ENCODE measurements at places on chromosomes 4 and X.

GRCh38 chrX:110786486-110786885, 9.1 kb downstream of the CHRDL1 start:
- DNase-seq, result no peak

DNA sequence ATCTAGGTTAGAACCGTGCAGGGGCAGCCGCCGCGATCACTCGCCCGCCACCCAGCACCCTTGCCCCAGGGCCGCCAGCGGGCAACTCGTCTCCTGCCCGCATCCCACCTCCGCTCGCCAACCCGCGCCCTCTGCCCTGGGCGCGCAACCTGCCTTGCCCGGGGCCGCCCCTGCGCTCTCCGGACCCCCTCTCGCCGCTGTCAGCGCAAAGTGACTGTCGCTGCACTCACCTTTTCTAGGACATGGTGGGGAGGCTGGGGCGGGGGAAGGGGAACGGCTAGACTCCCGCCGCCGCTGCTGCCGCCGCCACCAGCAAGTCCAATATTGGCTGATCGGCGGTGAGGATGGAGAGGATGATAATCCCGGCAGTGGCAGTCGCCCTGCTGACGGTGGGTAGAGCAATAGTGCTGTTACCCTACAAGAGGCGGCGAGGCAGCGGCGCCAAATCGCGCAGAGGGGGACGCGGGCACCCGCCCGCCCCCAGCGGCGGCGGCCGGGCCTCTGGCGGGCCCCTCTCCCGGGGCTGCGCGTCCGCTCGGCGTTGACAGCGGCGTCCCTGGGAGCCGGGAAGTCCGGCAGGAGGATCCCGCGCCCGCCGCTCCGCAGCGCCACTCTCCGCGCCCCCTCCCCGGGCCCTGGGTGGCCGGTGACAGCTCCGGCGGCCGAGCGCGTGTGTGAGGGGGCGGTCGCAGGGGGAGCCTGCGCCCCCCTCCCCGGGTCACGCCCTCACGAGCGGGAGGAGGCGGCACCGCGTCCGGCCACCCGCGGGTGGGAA, 2.3 kb upstream of the NR3C2 start:
- peak; percentile 23 for DNase-seq

DNA sequence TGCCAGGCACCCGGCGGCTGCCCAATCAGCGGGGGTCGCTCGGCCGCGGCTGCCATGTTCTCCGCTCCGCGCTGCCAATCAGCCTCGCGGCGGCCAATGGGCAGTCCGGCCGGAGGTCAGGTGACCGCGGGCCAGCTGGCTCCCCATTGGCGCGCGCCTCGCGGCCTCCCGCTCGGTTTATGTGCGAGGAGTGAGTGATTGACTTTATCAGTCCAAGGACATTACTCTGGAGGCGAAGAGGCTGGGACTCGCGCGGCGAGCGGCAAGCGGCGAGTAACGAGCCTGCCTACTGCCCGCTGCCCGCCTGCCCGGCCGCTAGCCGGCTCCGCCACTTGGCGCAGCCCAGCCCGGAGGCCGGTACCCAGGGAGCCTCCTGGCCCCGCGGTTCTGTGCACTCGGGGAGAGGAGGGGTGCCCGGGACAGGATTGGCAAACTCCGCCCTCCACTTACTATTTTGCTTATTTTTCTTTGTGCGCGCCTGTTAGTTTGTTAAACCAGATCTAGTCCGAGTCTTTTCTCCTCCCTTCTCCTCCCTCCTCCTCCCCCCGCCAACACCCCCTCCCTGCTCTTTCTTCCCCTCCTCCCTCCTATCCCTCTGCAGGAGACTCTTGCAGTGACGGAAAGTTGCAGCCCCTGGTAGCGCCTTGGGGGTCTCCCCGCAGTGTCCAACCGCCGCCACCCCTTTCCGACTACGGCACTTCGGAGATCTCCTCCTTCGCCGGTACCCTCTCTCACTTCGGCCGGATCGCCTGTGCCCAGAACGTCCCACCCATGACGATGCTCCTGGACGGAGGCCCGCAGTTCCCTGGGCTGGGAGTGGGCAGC, at the start of gene ZIC3:
TSS of gene ZIC3 (plus strand) at position 207 of the 825 bp plus-strand sequence. CDS start at position 772, 565 bp downstream.
- no peak for DNase-seq

- no peak for DNase-seq
Measured at GRCh38 chr4:22237846-22238494, 277.9 kb downstream of the ADGRA3 start.

GRCh38 chr4:87092389-87093141, 127.9 kb downstream of the KLHL8 start:
- no peak for DNase-seq

- no peak for DNase-seq
Measured at GRCh38 chr4:140092094-140092851, 61.7 kb downstream of the MAML3 start.

DNA sequence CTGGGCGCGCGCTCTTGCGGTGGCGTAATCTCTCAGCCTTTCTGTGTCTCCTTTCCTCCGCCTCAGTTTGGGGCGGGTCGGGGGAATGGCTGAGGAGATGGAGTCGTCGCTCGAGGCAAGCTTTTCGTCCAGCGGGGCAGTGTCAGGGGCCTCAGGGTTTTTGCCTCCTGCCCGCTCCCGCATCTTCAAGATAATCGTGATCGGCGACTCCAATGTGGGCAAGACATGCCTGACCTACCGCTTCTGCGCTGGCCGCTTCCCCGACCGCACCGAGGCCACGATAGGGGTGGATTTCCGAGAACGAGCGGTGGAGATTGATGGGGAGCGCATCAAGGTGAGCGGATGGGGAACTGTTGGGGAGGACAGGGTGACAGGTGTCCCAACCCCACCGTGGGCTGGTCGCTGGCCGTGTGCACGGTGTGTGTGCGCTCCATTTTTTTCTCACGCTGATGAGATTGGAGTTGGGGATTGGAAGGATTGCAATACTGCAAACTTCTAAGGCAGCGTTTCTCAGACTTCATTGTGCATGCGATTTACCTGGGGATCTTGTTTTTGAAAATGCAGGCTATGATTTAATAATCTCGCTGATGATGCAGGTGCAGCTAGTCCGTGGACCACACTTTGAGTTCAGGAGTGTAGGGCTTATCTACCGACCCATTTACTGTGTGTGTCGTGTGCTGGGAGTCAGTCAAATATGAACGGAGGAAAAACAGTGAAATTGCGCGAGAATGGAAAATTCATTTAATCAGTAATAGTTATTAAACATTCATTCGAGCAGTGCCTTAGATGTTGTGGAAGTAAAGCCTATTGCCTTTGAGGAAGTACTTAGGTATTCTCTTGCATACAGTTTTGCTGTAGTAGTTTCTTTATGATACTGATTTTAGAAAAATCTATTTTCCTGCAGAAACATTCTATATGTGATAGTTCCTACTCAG, at the start of gene RAB33B:
TSS of gene RAB33B (plus strand) at position 11 of the 935 bp plus-strand sequence. CDS start at position 86, 75 bp downstream.
- no peak for DNase-seq

DNA sequence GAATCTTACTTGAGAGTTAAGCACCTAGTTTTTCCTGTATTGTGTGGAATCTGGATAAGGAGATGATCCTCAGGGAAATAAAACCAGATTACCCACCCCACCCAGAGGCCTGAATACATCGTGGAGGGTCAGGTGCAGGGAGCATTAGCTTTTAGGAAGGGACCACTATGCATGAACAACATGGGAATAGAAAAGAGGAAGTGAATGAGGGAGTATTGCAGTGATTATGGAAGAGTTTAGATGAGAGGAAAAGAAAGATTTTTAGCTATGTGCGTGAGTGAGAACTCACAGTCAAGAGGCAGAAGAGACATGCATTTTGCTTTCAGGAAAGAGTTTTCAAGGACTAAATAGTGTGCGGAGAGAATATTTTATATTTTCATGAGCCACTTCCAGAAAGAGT, 222.3 kb upstream of the S100G start:
- DNase-seq, result no peak

DNA sequence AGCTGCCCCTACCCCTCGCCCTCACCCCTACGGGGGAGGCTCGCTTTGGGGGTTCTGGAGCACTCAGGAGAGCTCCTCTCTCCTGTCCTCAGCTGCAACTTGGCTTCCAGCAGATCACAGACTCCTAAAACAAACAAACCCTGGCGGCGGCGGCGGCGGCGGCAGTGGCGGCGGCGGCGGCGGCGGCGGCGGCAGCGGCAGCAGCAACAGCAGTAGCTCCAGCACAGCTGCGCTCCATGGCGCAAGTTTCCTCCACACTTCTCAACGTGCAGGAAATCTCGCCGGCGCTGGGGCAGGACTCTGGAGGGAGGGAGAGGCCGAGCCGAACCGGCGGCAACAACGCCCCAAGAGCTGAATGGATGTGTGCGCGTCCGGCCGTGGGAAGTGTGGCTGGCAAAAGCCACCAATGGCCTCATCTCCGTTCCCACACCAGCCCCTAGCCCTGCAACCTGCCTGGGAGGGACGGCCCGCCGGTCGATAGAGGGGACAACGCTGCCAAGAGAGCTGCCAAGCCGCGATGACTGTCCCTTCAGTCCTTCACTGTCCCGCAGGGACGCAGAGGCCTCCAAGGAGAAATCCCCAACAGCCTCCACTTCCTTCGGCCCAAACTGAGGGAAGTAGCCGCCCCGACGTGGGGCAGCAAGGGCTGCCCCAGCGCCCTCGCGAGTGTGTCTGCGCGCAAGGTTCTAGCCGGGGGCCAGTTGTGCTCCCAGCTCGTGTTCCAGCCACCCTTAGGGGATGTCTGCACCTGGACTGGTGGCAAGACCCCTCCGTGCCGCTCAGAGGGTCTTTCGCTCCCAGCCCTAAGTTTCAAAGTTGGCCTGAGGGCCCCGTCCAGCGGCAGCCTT, 775 bp downstream of the SHROOM4 start:
- DNase-seq, result no peak

- DNase-seq, result no peak
Measured at GRCh38 chr4:80592950-80593349, 257.4 kb downstream of the CFAP299 start.

- DNase-seq, result no peak
Measured at GRCh38 chr4:139728840-139729239, 63.2 kb downstream of the MGST2 start.

GRCh38 chr4:109921384-109921808, 8.7 kb downstream of the EGF start:
- DNase-seq, result no peak

DNA sequence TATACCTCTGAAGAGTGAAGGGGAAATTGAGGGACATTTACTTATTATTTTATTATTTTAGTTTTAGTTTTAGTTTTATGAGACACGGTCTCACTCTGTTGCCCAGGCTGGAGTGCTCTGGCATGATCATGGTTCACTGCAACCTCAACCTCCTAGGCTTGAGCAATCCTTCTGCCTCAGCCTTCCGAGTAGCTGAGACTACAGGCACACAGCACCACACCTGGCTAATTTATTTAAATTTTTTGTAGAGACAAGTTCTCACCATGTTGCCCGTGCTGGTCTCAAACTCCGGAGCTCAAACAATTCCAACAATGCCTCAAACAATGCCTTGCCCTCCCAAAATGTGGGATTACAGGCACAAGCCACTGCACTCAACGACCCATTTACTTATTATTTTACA, 68.4 kb upstream of the BMP2K start:
- no peak for DNase-seq

DNA sequence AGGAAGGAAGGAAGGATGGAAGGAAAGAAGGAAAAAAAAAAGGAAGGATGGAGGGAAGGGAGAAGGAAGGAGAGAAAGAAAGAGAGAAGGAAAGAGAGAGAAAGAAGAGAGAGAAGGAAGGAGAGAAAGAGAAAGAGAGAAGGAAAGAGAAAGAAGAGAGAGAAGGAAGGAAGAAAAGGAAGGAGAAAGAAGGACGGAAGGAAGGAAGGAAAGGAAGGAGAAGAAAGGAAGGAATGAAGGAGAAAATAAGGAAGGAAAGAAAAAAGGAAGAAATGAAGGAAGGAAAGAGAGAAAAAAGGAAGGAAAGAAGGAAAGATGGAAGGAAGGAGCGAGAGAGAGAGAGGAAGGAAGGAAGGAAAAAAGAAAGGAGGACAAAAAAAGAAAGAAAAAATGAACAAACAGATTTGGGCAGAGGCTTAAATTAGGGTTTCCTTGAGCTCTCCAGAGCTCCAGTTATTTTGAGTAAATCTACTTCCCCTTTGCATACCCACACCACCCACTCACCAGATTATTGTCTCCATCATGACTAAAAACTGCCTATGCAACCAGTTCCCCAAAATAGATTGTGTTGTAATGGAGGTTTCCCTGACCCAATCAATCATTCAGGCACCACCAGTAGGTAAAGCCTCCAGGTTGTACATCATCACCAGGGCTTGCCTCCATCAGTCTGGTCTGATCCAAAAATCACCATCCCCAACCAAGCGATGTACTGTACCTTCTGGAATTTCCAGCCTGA, 1722.9 kb upstream of the PCDH10 start:
- no peak for DNase-seq

DNA sequence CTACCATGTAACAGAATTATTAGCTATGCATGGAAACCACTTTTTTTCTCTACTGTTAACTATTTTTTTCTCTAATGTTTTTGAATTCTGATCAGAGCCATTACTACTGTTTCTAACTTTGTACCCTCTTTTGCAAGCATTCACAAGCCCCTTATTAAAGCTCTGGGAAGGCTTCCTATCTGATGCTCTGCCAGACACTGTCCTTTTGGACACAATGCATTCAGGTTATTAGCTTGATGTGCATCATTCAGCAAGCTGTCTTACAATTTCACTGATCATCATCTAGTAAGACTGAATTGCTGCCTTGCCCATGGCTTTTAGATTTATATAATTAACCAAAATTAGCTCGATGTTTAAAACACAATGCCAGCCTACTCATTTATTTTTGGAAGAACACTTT, 155.1 kb downstream of the NR3C2 start:
- no peak for DNase-seq

- DNase-seq, result no peak
Measured at GRCh38 chrX:122055979-122056715, 1008.7 kb downstream of the GLUD2 start.

GRCh38 chr4:176376032-176376614, 56.4 kb downstream of the SPCS3 start:
- DNase-seq, result no peak

DNA sequence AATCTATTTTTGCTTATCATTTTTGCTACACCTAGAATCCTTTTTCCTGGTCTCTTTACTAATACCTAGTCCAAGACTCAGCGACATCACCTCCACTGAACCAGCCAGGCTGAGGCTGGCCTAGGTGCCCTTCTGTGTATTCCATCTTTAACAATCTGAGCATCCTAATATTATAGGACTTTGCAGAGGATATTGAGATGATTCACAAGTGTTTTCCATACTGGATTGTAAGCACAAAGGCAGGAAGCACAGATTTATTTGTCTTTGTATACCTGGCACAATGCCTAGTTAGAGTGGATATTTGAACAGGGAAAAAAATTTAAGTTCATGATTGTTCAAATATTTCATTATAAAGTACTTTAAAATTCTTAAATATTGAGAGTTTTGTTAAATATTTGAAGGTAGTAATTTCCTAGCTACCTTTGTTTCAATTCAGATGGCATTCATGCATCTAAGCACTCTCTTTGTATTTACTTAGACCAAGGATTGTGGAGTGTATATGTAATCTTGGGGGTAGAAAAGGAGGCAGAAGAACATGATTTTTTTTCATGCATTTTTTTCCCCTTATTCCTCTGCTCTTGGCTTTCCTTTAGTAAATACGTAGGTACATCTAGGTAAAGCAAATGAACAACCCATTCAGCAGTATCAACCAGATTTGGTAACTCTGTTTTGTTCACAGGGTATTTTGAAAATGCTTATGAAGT, 18.4 kb downstream of the SMARCA5 start:
- DNase-seq, result no peak
